Glomerular endothelial cell (primary cell): ENCODE measurements at places on chromosomes 16 and 17.

DNA sequence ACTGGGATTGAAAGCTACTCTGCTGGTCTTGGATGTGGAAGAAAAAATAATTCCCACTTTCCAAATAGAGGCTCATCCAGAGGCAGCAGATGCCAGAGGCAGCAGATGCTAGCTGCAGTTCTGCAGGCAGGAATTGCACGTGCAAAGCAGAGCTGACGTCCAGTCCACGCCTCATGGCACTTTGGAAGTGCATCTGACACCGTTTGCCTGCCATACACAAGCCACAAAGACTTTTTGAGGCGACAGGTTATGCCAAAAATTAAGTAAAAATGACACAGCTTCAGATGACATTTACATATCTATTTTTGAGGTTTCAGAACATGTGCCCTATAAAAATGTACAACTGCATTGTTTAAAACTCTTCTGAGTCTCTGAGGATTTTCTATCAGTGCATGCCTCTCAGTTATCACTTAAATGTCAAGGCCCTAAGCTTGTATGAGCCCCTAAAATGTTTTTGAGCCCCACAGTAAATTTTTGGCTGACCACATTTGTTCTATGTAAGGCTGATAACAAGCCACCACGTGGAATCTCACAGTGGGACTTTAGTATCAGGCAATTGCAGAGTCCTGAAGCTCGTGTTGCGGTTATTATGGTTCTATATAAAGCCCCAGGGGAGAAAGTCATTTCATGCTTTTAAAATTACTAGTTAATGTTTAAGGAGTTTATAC lies 239.2 kb downstream of the PRKCA start:
- DNase-seq, result no peak

- no peak for DNase-seq
Measured at GRCh38 chr16:49465661-49466528, 92.3 kb downstream of the C16orf78 start.

- no peak for DNase-seq
Measured at GRCh38 chr16:81932668-81933067, 78.6 kb downstream of the SDR42E1 start.

DNA sequence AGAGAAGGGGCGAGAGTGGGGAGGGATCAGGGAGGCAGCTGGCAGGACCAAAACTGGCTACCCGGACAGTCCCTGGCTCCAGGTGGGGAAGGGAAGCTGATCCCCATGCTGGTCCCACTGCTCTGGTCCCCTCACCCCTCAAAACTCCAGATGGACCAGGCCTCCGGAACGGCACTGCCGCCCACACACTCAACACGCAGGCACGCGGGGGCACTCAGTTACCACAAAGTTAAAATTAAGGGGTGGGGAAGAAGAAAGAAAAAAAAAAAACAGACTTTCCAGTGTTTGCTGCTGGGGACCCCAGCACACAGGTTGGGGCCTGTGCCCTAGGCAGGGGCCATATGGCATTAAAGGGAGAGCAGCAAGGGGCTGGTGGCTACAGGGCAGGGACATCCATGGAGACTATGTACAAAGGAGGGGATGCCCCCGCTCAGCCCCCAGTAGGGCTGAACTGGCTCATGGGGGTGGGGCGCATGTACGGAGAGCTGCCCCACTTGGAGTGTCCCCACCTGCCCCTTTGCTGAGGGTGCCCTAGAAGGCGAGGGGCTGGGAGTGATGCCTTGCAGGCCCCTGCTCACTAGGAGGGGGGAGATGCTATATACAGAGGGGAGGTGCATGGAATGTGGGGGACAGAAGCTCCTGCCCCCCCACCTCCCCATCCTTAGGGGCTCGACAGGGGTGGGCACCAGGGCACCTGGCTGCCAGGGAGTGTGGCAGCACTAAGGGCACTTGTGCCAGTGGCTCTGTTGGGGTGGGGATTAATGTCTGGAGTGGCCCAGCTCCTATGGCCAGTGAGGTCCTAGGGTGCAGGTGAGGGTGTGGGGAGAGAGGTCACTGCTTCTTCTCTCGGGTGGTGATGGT lies 5.6 kb downstream of the TP53I13 start:
- no peak for DNase-seq

DNA sequence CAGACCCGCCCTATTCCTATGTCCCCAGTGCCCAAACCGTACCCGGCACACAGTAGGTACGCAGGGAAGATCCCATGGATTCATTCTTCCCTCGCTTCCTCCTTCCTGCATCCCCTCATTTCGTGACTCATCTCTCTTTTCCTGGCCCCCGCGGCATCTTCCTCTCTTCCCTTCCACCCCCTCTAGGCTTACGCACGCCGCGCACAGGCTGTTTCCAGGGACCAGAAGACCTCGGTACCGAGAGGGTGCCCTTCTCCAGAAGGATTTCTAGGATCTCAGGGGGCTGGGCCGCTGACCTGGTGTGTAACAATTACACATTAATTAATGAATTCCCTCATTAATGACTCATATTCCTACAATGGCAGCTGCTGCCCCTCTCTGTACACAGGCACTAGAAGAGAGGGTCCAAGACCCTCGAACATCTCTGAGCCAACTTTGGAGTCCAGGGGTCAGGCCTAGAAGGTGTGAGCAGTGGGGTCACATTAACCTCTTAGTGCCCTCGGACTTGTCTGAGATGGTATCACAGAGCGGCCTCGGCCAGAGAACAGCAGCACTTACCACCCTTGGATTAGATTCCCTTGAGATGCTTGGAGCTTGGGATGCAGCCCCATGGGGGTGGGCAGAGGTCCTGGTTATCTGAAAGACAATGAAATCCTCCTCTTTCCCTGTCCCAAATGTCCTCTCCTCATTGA lies 16.8 kb upstream of the PLLP start:
- DNase-seq, result no peak

GRCh38 chr16:11360641-11361373 lies 15.5 kb downstream of the RMI2 start:
- no peak for DNase-seq

DNA sequence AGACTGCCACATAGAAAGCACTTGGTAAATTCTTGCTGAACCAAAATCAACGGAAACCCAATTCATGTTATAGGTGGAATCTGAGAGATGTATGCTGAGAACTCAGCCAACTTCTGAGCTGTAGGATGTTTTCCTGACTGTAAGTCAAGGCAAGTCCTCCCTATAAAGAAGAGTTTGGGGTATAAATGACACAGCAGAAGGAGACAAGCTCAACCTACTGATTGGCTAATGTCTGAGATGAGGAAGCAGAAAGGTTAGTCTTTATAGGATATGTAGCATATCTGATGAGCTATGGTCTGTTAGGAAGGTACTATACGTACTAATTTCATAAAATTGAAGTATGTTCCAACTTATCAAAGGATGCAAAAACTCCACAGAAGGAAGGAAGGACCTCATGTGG lies 99.5 kb downstream of the XYLT1 start:
- DNase-seq, result no peak

DNA sequence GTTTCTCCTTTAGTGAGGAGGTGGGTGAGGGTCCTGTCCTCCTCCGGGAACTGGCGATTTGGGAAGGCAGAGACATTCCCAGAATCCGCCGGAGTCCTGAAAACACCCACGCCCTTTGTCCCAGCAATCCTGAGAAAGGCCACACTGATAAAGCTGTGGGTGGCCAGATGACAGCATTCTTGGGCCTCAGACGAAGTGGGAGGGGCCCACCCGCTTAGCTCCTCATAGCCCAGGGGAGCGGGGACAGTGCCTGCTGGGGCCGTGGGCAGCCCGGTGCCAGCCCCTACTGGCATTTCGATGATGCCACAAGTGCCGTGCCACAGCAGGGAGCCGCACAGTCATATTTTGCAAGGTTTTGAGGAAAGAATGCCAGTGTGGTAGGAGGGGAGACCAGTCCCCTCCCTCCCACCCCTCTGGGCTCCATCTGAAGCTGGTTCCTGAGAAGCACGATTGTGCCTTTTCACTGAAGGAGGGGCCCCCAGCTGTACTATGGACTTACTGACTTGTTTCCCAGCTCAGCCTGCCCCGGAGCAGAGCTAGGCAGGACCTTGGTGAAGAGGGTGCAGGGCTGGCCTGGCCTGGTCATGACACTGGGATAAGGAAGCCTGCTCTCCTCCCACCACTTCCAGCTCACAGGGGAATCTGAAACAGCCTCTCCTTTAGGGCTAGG lies 20.9 kb upstream of the MPRIP start:
- no peak for DNase-seq

DNA sequence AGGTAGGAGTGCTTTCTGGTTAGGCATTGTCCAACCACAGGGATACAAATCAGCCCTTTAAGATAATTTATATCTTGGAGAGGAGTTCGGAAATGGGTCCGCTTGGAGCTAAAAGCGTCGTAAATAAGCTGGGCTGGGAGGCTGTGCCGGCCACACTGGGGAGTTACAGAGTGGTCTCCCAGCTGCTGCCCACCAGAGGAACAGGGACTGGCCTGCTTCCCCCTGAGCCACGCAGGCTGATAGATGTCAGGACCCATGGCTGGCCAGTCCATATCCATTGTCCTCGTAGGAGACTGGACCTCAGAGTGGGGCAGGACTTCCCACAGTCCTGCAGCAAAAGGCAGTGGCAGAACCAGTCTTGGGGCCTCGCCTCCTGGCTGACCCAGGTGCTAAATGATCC lies 12.6 kb upstream of the WSCD1 start:
- no peak for DNase-seq

DNA sequence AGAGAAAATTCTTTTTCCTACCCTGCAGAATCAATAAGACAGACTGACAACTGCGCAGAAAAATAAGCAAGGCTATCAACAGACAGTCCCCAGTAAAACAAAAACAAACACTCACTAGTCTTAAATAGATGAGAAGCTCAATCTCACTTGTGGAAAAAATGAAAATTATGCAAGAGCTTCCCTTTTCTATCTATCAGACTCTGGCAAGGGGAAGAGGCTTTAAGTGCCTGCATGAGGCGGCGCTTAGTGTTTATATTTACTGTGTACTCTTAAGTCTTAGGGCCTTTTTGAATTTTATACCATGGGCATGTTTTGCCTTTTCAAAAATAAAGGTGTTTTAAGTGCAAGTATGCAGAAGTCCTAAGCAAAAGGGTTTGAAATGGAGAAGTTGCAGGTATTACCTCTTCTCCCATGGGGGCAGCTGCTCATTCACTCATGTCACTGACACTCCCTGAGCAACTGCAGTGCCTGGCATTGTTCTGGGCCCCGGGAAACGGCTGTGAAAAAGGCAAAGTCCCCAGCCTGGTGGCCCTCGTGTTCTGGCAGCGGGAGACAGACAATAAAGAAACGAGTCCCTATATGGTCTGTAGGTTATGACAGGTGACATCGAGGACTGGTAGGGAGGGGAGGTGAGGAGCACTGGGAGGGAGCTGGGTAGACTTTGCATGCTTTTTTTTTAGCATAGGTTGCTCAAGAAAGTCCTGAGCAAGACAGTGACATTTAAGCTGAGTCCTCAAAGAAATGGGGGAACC lies 35.2 kb downstream of the HSBP1 start:
- no peak for DNase-seq

DNA sequence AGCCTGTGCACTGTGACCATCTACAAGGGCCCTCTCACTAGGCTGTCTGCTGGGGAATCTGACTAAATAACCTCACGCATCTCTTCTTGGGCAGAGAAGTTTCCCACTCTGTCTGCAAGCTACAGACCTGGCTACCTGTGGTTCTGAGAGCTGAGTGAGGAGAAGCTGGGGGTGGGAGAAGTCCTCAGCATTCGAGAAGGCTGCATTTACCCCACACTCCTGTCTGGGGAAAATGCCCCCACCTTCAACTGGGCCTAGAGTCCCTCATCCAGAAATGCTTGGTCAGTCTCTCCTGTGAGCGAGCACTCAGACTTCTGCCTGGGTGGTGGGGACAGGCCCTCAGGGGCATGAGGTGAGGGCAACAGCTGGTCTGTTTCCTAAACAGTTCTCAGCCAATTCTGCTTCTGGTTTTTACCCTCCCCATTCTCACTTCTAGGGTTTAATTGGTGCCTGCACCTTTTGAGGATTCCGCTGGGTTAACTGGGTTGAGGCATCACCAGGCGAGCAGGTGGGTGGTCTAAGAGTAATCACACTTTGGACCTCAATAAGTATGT lies 98.6 kb downstream of the CYTH1 start:
- DNase-seq, result no peak

DNA sequence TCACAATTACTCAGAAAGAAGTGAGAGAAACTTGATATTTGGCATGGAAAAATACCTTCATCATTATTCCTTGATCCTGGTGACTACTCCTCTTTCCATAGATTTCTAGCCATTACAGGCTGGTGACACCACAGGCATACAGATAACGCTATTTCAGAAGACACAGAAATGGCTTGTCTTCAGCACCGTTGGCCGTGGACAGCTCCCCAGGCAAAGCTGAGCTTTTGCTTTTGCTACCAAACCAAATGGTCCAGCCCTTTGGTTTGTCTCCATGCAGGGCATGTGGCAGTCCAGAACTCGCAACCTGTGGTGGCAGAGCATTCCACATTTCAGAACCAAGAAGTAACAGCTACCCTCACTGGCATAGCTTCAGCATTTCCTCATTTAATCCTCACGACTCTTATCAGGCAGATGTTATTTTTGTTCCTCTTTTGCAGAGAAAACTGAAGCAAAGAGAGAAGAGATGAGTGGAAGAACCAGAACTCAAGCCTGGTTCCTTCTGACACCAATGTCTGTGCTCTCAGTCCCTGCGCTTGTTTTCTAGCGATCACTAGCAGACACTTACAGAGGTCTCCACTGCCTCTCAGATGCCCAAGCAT lies 55.5 kb downstream of the HS3ST4 start:
- no peak for DNase-seq

- DNase-seq, result no peak
Measured at GRCh38 chr17:80070375-80071115, 30.8 kb upstream of the GAA start.

DNA sequence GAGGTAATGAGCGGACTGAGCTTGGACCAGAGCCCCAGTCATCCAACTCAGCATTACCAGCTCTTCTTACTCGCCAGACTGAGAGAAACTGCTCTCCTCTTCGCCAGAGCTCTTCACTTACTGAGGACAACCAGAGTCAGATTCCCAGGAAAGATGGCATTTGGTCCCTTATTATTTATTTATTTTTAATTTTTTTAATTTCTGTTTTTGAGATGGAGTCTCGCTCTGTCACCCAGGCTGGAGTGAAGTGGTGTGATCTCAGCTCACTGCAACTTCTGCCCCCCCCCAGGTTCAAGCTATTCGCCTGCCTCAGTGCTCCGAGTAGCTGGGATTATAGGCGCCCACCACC lies 23.3 kb downstream of the DEXI start:
- DNase-seq, result no peak

DNA sequence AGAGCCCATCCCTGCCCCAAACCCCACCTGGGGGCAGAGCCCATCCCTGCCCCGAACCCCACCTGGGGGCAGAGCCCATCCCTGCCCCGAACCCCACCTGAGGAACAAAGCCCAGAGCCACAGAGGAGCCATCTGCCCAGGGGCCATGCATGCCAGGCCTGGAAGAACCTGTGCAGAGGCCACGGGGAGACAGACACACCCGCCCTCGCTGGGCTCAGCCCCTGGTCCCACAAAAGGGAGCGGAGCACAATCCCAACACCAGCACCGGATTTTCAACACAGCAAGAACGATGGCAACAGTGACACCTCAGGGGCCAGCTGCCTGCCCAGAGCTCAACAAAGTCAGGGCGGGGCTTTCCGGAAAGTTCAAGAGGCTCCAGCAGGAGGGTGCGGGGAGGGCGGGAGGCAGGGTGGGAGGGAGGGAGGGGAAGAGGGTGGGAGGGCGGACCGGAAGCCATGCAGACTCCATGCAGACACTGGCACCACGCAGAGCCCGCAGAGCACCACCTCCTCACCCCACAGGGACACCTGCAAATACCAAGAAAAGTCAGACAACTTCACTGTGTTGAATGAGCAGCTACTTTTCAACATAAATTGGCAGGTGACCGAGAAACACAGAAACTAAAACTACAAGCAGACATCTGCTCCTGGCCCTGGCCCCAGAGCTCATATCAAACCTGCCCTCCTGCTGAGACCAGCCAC lies 27.9 kb upstream of the C16orf95 start:
- no peak for DNase-seq
